ELR (cell line): ENCODE measurements at places on chromosomes 5 and 9.

DNA sequence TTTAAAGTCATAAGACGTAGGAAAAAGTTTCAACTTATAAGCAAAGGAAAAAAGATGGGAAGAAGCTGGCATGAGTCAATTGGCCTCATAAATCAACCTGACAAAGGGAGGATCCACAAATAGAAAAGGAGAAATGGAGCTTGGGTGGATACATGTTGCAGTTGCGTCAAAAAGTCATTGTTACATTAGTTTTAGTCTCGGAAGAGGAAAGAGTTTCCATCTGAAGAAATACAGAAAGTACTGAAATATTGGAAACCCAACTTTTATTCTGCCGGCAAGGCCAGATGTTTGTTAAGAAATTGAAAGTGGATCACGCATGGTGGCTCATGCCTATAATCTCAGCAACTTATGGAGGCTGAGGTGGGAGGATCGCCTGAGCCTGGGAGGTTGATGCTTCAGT lies 11.3 kb upstream of the TIMD4 start:
- DNase-seq, result no peak

GRCh38 chr5:17289681-17290539 lies 72.5 kb downstream of the BASP1 start:
- DNase-seq, result no peak

DNA sequence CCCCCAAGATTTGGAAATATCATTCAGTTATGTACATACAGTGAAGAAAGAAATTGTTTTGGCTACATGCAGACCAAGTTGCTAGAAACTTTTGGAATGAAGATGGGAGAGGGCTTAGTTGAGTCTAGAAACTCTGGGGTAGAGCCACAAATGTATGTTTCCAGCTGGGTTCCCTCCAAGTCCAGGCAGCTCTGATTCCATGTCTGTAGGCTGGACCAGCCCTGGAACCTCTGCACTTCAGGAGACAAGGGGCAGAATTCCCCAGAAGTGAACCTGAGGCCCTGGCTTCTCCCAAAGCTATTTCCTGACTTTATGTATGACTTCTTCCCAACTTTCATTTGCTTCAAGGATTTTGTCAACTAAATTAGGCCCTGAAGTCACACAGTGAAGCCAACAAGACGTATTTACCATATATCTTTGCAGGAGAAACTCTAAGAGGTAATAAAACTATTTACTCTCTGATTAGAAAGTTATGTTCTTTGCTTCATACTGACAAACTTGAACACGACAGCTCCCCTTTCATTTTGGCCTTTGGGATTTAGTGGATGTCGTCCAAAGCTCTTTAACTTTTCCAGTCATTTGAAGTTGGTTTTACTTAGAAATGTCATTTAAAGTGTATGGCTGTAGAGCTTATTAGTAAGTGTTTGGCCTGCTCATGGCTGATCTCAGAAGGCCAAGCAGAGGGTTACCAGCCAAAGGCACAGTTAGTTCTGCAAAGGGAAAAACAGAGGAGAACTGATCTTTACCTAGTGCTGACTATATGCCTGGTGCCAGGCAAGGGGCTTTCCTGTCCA lies 152.0 kb upstream of the SLC28A3 start:
- DNase-seq, result no peak

DNA sequence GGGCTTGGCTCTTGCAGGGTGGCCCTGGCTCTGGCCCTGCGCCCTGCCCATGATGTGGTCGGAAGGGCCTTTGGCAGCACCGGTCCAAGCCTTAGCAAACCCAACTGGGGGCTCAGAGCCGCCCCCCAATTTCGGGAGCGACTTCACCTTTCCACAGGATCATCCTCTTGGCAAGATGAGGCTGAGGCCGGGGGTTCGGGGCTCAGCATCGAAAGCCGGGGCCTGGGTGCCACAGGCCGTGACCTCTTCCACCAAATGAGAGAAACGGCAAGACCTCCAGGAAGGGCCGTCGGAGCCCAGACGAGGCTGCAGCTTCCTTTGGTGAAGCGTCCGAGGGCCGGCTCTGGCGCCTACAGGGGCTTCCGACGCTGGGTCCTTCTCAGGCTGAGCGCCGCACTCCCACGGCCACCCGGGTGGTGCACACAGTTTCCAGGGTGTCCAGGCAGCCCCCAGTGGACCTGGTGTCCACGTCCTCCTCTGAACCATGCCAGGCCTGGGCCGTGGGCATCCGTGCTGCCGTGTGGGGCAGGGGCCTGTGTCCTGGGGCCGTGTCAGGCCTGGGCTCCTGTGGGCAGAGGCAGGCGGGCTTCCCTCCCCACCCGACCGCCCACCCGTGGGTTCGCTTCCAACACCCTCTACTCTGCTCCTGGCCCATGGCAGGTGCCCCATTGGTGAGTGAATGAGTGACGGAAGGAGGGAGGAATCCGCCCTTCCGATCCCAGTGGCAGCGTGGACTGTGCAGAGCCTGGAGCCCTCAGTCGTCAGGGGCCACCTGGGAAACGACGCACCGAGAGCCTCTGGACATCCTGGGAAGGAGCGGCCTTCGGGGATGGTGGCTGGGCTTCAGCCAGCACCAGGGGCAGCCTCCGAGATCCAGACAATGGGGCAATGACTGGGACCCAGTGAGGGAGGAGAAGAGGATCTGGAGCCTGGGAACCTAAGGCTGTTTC lies 5.2 kb upstream of the AGPAT2 start:
- no peak for DNase-seq

DNA sequence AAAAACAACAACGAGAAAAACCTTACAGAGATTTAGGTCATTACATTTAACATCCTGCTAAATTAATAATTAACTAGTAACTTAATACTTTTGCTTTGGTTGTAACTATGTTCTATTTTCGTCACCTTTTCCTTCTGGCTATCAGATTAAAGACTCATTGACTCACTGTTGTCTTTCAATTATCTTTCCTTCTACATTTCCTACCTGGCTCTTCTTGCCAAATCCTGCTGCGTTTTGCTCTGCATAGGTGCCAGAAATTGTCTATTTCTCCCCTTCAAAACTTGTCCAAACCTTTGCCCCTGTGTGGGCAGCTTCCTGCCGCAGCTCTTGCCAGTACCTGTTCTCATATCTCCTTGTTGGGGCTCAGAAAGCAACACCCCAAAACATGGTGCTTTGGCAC lies 235.5 kb upstream of the ZNF608 start:
- DNase-seq, result no peak

DNA sequence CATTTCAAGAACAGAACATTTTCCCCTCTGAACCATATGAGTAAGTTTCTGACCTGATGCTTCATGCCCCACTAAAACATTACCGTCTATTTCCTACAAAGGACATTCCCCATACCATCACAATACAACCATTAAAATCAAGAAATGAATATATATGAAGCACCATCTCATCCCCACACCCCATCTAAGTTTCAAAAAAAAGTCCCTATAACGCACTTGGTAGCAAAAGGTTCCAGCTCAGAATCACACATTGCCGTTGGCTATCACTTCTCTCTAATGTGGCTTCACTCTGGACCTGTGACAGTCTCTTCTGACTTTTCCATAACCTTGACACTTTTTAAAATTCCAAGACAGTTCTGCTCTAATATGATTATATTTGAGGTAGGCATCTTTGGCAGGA lies 5.9 kb downstream of the EMB start:
- DNase-seq, result no peak
